ENCODE measurements at places on chromosomes 3 and 15.

DNA sequence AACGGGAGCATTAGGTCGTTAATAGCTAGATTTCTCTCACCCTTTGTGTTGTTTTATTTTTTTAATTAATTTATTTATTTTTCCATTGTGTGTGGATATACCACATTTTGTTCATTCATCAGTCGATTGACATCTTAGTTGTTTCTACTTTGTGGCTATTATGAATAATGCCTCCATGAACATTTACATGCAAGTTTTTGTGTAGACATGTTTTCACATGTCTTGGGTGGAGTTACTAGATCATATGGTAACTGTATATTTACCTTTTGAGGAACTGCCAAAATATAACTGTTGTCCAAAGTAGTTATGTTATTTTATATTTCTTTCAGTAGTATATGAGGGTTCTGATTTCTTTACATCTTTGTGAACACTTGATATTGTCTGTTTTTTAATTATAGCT lies 18.8 kb downstream of the ZWILCH start:
- DNase-seq = no peak

DNA sequence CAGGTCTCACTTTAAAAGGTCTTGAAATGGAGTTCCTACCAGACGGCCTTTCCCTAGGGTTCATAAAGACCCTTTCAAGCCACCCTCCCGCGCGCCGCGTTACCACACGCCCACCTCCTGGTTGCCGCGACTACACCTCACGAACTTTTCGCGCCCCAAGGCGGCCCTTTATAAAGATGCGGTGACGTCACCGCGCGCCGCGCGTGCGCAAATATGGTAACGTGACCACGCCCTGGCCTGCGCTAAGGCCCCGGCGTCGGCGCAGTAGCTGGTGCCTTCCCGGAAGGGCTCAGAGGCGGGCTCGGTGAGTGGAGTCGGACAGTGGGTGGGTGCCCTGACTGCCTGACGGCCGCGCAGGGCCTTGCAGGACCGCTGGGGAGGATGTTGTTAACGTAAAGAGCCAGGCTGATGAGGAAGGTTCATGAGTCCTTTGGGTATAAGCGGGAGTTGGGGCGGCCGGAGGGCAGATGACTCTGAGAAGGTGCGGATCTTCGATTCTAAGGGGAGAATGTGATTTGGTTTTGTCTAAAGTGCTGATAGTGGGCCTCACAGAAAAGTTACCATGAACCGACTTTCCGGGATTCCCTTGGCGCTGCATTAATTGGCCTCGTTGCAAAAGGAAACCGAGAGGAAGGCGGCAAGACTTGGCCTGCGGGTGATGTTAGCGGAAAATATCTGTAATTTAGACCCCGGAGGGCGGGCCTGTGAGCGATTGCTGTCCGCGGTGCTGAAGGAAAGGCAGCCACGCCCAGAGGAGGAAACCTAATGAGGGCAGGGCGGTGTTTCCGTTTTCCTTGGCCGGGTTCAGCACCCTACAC lies 54.4 kb downstream of the FEZF2 start:
- DNase-seq = peak; percentile 94

DNA sequence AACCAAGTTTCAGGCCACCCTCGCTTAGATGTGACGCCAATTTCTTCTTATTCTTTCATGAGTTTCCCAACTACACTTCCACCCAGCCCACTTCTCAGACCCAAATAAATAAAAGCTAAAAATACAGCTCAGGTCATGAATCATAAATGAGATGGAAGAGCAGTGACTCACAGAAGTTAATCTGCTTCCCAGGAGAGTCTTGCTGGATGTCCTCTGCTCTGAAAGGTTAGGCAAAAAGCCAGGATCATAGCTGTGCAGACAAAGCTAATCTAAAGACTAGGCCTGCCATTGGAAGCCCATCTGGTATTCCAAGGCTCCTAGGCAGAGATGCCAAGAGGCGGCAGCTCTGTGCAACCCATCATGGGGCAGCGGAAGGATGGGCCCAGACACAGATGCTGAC lies 24.1 kb downstream of the SHC4 start:
- DNase-seq = no peak

DNA sequence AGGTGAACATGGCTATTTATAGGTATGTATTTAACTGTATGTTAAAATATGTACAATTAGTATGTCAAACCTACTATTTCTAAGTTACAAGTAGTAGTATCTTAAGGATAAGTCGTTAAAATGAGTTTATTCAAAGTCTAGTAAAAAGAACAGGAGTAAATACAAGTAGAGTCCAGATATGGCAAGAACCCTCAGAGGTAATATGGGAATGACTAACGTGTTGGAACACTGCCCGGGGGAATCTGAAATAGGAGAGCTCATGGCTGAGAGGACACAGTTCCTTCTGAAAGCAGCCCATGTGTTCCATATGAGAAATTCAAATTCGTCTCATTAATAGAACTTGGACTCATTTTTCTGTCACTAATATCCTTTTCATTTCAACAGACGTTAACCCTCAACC lies 158.8 kb downstream of the CLSTN2 start:
- DNase-seq = no peak

- DNase-seq = peak; percentile 78
Observed at GRCh38 chr15:75455982-75456531, 4.6 kb upstream of the SIN3A start.

GRCh38 chr3:142849148-142849547 lies 39.7 kb downstream of the PCOLCE2 start:
- no peak for DNase-seq

GRCh38 chr3:29070959-29071634 lies 209.8 kb upstream of the RBMS3 start:
- DNase-seq = no peak

DNA sequence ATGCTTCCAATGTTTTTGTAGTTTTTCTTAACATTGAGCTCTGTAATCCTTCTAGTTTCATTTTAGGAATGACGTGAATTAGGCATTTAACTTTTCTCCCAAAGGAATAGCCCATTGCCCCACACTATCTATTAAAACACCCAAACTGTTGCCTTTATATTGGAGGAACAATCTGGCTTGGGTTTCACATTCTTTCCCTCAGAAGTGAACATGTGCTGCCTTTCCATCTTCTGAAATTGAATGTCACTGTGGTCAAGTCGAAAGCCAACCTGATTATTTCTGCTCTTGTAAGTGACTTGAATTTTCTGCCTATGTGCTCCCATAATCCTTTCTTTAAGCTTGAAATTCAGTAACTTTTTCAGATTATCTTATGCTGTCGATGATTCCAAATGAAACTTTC lies 214.5 kb downstream of the SLC9A9 start:
- DNase-seq = no peak

- DNase-seq = no peak
Observed at GRCh38 chr15:80562846-80563245, 132.3 kb upstream of the ABHD17C start.

- no peak for DNase-seq
Observed at GRCh38 chr15:101463270-101463669, 26.2 kb downstream of the PCSK6 start.

- no peak for DNase-seq
Observed at GRCh38 chr3:39094851-39095677, 12.4 kb downstream of the GORASP1 start.

DNA sequence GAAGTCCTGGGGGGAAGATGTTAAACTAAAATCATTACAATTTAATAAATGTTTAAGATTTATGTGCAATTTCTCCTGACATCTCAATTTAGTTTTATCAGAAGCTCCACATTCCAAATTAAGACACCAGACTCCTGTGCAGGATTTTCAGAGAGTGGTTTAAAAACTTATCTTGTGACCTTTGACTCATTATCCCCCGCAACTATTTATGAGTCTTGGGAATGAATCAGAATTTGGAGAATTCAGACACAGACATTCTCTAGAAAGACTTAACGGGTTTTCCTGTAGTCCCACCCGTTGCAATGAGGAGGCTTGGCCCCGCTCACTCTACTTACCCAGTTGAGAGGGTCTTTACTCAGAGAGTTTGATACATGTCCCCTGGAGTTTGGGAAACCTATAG lies 7.1 kb downstream of the OR5K2 start:
- no peak for DNase-seq

GRCh38 chr3:85576091-85576690 lies 617.4 kb downstream of the CADM2 start:
- DNase-seq = no peak

DNA sequence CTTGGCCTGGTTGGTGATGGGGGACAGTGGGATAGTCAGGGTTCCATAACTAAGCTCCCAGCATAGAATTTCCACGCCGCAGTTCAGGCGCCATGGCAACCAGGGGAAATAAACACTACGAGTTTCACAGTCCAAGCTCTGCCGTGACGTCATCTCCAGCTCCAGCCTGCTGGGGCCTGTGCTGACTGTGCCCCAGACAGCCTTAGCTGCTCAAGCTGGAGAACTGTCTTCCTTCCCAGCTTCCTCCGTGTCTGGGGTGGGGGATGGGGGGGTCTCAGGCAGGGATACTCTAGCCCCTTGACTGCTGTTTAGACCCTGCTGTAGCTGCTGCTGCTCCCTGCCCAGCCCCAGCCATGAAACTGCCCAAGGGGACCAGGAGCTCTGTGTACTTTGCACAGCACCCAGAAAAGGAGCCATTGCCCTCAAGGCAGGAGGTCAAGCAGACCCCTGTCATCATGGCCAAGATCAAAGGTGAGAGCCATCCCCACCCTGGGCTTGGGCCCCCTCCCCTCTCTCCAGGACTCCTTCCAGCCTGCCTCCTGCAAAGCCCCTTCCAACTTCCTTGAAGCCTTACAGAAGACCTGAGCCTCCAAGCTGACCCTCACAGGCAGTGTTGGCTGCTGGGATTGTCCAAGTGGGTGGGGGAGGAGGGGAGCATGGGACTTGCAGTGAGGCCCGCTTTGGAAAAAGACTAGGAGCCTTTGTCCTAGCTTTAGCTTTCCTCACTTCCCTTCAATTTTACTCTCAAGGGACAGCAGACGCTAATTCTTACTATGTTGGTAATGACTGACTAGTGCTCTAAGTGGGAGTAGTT lies 11.4 kb upstream of the CSPG4 start:
- peak; percentile 94 for DNase-seq

GRCh38 chr3:136661282-136661681 lies 90.9 kb downstream of the STAG1 start:
- no peak for DNase-seq

DNA sequence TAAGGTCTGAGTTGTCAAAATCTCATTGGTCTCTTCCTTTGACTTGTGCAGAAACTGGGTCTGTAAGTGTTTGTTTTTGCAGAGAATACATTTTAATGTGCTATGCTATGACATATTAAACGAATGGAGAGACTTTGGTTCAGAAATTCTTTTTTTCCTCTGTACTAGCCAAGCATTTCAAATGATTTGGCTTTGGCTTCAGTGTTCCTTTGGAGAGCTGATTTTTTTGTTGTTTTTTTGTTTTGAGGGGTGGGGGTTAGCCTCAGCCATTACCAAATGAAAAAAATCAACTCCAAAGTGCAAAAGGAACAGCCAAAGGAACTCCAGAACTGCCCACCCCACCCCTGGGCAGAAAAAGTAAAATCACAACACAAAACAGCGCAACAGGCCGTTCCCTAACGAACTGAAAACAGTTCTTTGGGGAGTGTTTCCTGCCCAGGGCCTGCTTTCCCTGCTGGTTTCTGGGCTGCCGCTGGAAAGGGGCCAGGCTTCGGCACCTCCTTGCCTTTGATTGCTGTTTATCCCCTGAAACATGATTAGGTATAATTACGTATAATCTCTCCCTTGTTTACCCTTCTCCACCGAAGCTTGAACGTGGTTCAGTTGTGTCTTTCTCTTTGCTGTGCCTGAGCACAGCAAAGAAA lies 57.6 kb upstream of the NEO1 start:
- DNase-seq = no peak

DNA sequence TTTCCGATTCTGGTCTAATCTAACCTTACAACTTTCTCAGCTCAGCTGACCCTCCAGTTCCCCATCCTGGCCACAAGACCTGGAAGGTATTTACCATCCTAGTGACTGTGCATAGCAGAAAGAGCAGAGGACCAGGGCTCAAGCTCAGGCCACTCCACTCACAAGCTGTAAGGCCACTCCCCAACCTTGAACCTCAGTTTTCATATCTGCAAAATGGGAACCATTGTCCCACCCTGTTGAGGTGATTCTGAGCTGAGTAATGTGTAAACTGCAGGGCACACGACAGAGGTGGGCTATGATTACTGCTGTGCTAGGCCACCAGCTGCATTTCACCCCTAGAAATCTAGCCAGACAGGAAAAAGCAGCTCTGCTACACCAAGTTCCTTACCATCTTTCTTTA lies 21.7 kb downstream of the TMEM40 start:
- DNase-seq = no peak

GRCh38 chr15:66224946-66225345 lies 28.6 kb downstream of the MEGF11 start:
- DNase-seq = no peak

DNA sequence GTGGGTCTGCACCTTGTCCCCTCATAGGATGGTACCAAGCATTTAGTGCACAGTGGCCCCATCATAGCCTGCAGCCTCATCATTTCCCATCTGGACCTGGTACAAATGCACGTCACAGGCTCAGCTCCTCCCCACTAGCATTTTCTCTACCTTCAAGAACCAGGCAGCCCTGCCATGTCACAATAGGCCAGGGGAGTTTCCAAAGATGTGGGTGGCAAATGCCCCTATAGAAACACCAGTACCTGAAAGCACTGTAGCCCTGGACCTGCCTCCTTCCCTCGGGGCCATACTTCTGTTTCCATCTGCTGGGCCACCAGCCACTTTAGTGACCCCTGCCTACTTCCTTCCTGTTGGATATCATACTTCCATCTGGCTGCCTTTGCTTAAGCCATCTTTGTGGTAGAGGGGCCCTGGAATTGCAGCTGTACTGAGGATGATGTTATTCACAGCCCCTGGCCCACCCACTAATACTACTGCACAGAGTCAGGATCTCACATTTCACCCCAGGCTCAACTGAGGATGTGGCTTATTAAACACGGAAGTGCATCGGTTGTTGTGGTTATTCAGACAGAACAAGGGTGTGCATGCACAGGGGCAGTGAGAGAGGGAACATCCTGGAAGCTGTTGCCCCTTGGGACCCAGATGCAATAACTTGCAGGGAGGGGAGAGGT lies 3.8 kb downstream of the TCTA start:
- DNase-seq = no peak

DNA sequence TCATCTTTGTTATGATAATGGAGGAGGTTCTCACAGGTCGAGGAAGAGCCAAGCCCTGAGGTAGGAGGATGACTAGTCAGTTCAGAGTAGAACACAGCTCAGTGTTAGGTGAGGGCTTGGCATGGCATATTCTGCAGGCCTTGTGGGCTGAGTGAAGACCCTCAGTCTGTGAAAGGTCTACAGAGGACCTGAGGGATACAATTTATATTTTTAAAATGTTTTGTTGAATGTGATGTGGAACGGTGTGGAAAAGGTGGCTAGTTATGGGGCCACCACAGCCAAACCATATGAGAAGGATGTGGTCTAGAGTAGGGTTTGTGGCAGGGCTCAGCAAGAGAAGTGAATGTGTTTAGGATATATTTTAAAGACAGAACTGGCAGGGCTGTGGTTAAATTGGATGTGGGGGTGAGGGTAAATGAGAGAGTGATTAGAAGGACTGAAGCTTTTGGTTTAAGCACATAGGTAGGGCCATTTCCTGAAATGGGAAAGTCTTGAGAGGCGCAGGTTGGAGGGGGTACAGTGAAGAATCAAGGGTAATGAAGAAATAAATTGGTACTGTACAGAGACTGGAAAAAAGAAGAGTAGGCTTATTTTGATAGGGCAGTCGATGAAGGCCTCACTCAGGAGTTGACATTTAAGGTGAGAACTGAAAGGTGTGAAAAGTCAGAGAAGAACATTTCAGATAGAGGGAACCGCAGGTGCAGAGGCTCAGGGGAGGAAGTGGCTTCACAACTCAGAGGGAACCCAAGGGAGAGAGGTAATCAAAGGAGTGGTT lies 60.5 kb downstream of the SPTSSB start:
- DNase-seq = no peak

- no peak for DNase-seq
Observed at GRCh38 chr3:58627941-58628340, 38.6 kb downstream of the FAM3D start.
